T-cell (primary cell): ENCODE measurements at places on chromosomes 3 and 15. TPM values are rescaled to one million over a fixed set of nuclear protein-coding genes. Genes with fewer than 3 reads are reported as not detected.

- no peaks in the 10 kb centered on the region for H3K36me3 ChIP-seq
- H3K4me1 ChIP-seq = no peaks in the 10 kb centered on the region
- H3K27me3 ChIP-seq = no peaks in the 10 kb centered on the region
- no peak overlapping the region for H3K27ac ChIP-seq
Observed at GRCh38 chr3:171932153-171932611, 89.0 kb downstream of the TMEM212 start.

DNA sequence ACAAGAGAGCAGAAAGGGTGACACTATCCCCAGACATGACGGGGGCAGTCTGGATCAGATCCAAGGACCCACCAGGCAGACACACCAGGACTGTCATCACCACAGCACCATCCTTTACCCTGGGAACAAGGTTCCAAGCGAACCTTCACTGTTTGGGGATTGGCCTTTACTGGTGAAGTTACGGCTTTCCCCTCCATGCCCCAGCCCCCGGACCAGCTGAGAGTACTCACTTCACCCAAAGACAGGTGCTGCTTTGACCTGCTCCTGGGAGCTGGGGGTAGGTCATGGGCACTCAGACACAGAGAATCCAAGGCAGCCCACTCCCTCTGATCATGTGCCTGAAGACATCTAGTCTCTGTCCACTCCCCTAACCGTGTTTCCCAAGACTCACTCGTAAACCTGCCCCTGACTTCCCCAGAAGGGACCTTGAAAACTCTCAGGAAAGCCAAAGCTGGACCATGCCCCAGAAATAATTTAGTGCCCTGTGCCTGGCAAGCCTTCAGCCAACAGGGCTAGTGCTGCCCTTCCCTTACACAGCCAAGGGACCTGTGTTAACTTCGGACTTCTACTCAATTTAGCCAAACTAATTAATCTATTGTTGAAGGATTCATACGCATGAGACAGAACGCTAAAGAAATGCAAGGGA lies 2.8 kb downstream of the RRP9 start:
- no peak for DNase-seq
- H3K4me3 ChIP-seq = no peak overlapping the region
- peaks cover 37% of the 10 kb centered on the region for H3K4me1 ChIP-seq
- peaks cover 34% of the 10 kb centered on the region for H3K36me3 ChIP-seq
- H3K27ac ChIP-seq = no peak overlapping the region

- no peaks in the 10 kb centered on the region for H3K4me1 ChIP-seq
- no peak overlapping the region for H3K4me3 ChIP-seq
- peaks cover 3% of the 10 kb centered on the region for H3K36me3 ChIP-seq
- no peaks in the 10 kb centered on the region for H3K27me3 ChIP-seq
- DNase-seq = no peak
- H3K27ac ChIP-seq = no peak overlapping the region
Observed at GRCh38 chr3:197082871-197083270, 53.3 kb upstream of the MELTF start.

DNA sequence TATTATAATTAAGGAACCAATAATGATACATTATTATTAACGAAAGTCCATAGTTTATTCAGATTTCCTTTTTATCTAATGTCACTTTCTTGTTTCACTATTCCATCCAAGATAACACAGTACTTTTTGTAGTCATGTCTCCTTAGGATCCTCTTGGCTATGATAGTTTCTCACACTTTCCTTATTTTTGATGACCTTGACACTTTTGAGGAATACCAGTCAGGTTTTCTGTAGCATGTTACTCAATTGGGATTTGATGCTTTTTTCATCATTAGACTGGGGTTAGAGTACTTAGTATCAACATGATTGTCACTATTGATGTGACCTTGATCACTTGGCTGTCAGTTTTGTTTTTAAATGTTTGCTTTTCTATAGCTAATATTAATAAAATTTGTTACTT lies 33.0 kb upstream of the MGA start:
- no peak overlapping the region for H3K27ac ChIP-seq
- no peaks in the 10 kb centered on the region for H3K36me3 ChIP-seq
- DNase-seq = no peak
- no peaks in the 10 kb centered on the region for H3K4me1 ChIP-seq

DNA sequence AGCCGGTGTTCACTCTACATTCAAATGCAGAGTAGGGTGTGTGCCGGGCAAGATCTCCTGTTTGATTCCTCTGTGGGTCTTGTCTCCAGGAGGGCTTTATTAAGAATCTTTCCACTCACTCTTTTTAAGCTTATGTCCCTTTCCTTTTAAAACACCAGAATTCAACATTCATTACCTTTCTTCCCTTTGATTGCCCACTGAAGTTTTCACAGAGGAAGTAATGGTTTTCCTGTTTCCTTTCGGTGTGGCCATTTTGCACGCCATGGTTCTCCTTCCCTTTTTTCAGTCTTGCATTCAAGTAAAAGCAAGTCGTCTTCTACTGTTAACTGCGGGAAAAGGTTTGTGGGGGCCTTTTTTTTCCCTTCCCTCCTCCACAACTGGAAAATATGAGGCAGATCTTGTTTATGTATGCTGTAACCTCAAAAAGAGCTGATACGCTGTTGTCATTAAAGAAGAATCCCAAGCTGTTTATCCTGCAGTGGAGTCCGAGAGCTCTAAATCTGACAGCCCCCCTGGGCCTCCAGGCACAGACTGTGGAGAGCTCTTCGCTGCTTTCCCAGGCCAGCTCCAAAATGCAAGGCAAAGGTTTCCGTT lies 40.5 kb downstream of the FILIP1L start:
- H3K27ac ChIP-seq = no peak overlapping the region
- H3K27me3 ChIP-seq = no peaks in the 10 kb centered on the region
- no peaks in the 10 kb centered on the region for H3K36me3 ChIP-seq
- DNase-seq = no peak
- H3K4me1 ChIP-seq = peaks cover 22% of the 10 kb centered on the region
- H3K4me3 ChIP-seq = no peak overlapping the region

GRCh38 chr3:127273206-127273605 lies 14.6 kb downstream of the PRR20G start:
- H3K36me3 ChIP-seq = no peaks in the 10 kb centered on the region
- no peaks in the 10 kb centered on the region for H3K4me1 ChIP-seq
- H3K4me3 ChIP-seq = no peak overlapping the region
- DNase-seq = no peak
- H3K27me3 ChIP-seq = no peaks in the 10 kb centered on the region

DNA sequence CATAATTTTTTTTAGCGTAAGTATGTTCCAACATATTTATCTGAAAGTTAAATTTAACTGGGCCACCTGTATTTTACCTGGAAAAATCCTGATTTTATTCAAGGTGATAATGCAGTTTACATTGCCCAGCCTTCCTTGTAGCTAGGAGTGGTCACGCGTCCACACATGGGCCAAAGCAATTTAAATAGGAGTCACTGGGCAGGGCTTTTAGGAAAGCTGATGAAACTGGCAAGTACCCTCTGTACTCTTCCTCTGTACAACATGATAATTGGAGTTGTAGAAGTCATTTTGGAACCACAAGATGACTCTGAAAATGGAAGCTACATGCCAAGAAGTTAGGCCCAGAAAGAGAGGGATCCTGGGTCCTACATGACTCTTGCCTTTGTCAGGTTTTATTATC lies 9.5 kb downstream of the BTD start:
- H3K27ac ChIP-seq = no peak overlapping the region
- no peak overlapping the region for H3K4me3 ChIP-seq
- no peaks in the 10 kb centered on the region for H3K36me3 ChIP-seq

DNA sequence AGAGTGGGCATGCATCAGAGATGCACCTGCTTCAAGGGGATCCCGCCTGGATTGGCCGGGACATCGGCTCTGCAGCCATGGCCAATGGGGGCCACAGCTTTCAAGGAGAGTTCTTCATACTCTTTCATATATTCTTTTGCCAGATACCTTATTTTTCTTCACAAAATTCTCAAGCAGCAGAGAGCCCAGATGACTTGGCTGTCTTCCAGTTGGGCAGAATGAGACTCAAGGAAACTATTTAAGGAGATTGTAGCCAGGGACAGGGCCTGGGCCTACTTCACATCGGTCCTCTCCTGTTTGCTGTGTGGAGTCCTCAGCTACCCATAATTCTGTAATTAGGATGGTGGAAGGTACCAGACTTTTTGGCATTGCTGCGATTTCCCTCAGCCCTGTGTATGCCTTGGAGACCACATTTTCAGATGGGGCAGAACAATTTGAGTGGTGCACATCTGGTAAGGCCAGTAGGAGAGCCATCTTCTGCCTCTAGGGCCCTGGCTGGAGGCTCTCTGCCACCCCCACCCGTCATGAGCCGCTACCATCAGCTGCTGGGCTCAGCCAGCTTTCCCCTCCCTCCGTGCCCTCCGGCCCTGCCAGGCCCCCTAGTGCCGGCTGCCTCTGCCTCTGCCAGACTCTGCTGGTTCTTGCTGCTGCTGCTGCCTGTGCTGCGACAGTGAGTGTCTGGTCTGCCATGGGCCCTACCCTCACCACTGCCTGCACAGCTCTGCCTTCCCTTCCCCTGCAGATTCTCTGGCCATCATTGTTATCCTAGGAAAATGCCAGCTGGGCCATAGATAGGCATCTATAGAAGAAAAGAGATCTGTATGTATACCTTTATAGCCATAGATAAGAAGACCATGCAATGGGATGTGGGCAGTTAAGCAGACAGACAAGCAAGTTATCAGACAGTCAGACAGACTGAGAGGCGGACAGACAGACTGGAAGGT lies 6.7 kb downstream of the PLIN1 start:
- no peaks in the 10 kb centered on the region for H3K36me3 ChIP-seq
- H3K4me3 ChIP-seq = no peak overlapping the region
- H3K4me1 ChIP-seq = no peaks in the 10 kb centered on the region
- H3K27ac ChIP-seq = no peak overlapping the region

DNA sequence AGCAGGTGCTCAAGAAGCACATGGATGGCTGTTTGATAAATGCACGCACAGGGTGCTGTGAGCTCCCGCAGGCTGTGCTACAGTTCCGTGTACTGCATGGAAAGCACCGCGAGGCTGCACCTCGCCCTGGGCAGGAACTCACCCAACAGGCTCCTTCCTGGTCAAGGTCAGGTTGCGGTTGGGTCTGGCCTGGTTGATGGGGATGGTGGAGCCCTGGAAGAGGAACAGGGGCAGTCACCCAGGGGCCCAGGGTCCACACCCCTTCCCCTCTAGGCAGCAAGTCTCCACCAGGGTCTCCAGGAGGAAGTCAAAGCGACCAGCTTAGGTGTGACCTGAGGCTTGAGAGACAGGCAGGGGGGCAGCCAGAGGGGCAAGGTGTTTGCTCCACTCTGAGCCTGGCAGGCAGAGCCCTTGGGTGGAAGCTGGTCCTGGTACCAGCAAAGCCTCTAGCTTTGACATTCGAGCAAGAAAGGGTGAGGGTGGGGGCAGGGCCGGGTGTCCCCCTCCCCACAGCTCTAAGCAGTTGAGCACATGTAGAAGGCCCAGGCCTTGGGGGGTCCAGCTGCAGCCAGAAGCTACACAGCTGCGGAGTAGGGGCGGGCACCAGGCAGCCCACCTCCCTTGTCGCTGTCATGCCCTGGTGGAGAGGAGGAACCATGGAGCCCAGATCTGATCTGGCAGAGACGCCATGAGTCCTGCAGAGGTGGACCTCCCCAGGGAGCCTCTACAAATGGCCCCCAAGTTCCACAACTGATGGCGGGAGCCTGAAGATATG lies 46.3 kb upstream of the SLC41A3 start:
- no peaks in the 10 kb centered on the region for H3K27me3 ChIP-seq
- DNase-seq = no peak
- H3K36me3 ChIP-seq = no peaks in the 10 kb centered on the region
- no peak overlapping the region for H3K27ac ChIP-seq

GRCh38 chr15:77369168-77369567 lies 50.7 kb downstream of the PEAK1 start:
- no peaks in the 10 kb centered on the region for H3K4me1 ChIP-seq
- no peak overlapping the region for H3K4me3 ChIP-seq
- DNase-seq = no peak

DNA sequence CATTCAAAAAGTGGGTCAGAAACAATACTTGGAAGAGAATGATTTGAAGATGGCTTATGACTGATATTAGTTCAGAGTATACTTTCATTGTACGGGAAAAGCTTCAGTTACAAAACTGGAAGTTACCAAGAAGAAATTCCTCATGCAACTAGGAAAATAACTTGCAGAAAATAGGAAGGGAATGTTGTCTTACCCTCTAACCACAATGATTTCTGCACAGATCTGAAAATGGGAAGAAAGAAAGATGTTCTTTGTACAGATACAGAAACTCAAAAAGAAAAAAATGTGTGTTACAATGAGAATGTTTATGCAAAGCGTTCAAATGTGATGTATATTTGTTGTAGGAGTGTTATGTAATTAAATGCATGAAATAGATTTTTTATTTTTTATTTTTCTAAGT lies 3.7 kb downstream of the ZNF280D start:
- no peak overlapping the region for H3K4me3 ChIP-seq
- DNase-seq = no peak
- H3K27ac ChIP-seq = no peak overlapping the region
- H3K36me3 ChIP-seq = no peaks in the 10 kb centered on the region
- no peaks in the 10 kb centered on the region for H3K27me3 ChIP-seq
- H3K4me1 ChIP-seq = peaks cover 24% of the 10 kb centered on the region

GRCh38 chr3:177345973-177346503 lies 148.8 kb upstream of the TBL1XR1 start:
- H3K36me3 ChIP-seq = no peaks in the 10 kb centered on the region
- H3K4me1 ChIP-seq = peaks cover 7% of the 10 kb centered on the region
- H3K4me3 ChIP-seq = no peak overlapping the region

- H3K36me3 ChIP-seq = no peaks in the 10 kb centered on the region
- no peak for DNase-seq
- peaks cover 48% of the 10 kb centered on the region for H3K27me3 ChIP-seq
- no peak overlapping the region for H3K4me3 ChIP-seq
- no peaks in the 10 kb centered on the region for H3K4me1 ChIP-seq
Observed at GRCh38 chr15:29135309-29135657, 134.3 kb downstream of the NSMCE3 start.

- no peaks in the 10 kb centered on the region for H3K36me3 ChIP-seq
- H3K4me1 ChIP-seq = peaks cover 27% of the 10 kb centered on the region
- DNase-seq = no peak
- H3K27me3 ChIP-seq = peaks cover 6% of the 10 kb centered on the region
- no peak overlapping the region for H3K27ac ChIP-seq
- no peak overlapping the region for H3K4me3 ChIP-seq
Observed at GRCh38 chr15:70142072-70142321, 44.3 kb upstream of the TLE3 start.

- H3K4me3 ChIP-seq = no peak overlapping the region
- no peak overlapping the region for H3K27ac ChIP-seq
- peaks cover 11% of the 10 kb centered on the region for H3K4me1 ChIP-seq
Observed at GRCh38 chr3:38516669-38517068, 20.5 kb downstream of the EXOG start.

GRCh38 chr3:12024959-12025570 lies 20.9 kb downstream of the SYN2 start:
- H3K4me1 ChIP-seq = no peaks in the 10 kb centered on the region
- H3K27me3 ChIP-seq = no peaks in the 10 kb centered on the region
- no peak for DNase-seq
- no peaks in the 10 kb centered on the region for H3K36me3 ChIP-seq
- H3K27ac ChIP-seq = no peak overlapping the region

GRCh38 chr3:141407825-141408224 lies 39.5 kb downstream of the ZBTB38 start:
- no peaks in the 10 kb centered on the region for H3K27me3 ChIP-seq
- H3K4me1 ChIP-seq = peaks cover 14% of the 10 kb centered on the region
- no peak overlapping the region for H3K4me3 ChIP-seq
- H3K36me3 ChIP-seq = peaks cover 37% of the 10 kb centered on the region
- DNase-seq = no peak

PFKFB4 gene
- 2.5 TPM for total RNA-seq

ARID3B gene
- 48.7 TPM for total RNA-seq

APOD gene
- not detected for total RNA-seq

PARP14 gene
- 46.9 TPM for total RNA-seq

ATP10A gene
- total RNA-seq = 50.0 TPM

PPP4R2 gene
- total RNA-seq = 53.3 TPM

GABRG3 gene
- not detected for total RNA-seq

PLSCR2 gene
- total RNA-seq = 0.63 TPM

DNAH12 gene
- 0.28 TPM for total RNA-seq

NEO1 gene
- 11.7 TPM for total RNA-seq

TMED3 gene
- 27.5 TPM for total RNA-seq

CYP11A1 gene
- total RNA-seq = 0.47 TPM
